ENCODE measurements at places on chromosomes 16 and 17. TPM values are rescaled to one million over a fixed set of nuclear protein-coding genes. Genes with fewer than 3 reads are reported as not detected.

DNA sequence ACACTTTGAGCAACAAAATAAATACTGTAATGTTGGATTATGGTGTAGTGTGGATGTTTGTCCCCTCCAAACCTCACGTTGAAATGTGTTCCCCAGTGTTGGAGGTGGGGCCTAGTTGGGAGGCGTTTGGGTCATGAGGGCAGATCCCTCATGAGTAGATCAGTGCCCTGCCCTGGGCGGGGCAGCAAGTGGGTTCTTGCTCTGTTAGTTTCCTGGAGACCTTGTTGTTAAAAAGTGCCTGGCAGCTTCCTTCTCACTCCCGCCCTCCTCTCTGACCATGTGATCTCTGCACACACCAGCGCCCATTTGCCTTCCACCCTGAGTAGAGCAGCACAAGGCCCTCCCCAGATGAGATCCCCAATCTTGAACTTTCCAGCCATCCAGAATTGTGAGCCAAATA is 67.7 kb downstream of the MPRIP start:
- peak overlapping the region; percentile 12 for H3K4me3 ChIP-seq
- no peaks in the 10 kb centered on the region for H3K27me3 ChIP-seq
- H3K36me3 ChIP-seq: no peaks in the 10 kb centered on the region
- H3K4me1 ChIP-seq: peaks cover 49% of the 10 kb centered on the region
- peak; percentile 66 for DNase-seq

DNA sequence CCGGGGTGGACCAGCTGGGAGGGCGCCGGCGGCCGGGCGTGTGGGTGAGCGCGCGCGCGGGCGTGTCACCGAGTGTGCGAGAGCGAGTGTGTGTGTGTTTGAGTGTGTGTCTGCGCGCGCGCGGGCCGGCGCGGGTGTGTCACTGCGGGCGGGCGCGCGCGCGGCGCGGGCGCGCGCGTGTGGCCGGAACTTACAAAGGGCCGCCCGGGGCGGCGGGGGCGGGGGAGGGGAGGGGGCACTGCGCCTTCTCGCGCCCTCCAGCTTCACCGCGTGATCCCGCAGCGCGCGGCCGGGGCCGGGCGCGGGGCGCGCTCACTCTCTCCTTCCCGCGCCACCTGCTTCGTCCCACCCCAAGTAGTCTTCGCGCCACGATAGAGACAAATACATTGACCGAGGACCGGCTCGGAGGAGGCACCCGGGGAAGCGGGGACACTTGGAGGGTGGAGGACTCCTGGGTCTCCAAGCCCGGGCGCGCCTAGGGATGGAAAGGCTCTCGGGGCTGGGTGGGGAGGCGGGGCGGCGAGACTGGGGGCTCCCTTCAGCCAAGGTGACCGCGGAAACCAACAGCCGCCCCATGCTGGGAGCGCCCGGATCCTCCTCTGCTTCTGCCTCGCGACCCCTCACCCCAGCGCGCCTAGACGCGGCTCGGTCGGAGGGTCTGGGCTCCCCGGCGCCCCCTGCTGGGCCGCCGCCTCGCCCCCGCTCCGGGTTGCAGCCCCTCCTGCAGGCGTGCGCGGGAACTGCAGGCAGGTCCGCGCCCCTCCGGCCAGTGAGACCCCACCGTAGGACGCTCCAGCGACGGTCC is at the start of gene SRCIN1:
Gene SRCIN1 (minus strand): TSS at position 112 of the 805 bp plus-strand sequence. CDS start 247 bp downstream, outside the sequence.
- H3K4me1 ChIP-seq: peaks cover 10% of the 10 kb centered on the region
- no peaks in the 10 kb centered on the region for H3K36me3 ChIP-seq
- peak; percentile 64 for DNase-seq
- H3K4me3 ChIP-seq: peak within 1 kb of the TSS; percentile 67
- H3K27me3 ChIP-seq: peaks cover 74% of the 10 kb centered on the region

The HAGHL gene
- 8.9 TPM for total RNA-seq

DNA sequence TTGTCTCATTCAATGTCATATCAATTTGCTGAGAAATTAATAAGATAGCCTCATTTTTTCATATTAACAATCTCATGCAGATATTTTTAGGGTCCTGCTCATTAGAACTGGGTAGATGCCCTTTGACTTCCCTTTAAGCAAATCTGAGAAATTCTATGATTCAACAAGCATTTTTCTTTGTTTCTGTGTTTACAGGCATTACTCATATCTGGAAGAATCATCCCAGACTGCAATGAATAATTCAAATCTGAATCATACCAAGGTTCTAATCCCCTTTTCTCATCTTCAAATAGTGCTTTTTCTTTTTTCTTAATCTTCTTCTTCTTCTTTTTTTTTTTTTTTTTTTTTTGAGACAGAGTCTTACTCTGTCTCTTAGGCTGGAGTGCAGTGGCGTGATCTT is 69.2 kb upstream of the KIFC3 start:
- no peak overlapping the region for H3K27ac ChIP-seq
- H3K27me3 ChIP-seq: peaks cover 15% of the 10 kb centered on the region
- no peak overlapping the region for H3K4me3 ChIP-seq
- DNase-seq: no peak

DNA sequence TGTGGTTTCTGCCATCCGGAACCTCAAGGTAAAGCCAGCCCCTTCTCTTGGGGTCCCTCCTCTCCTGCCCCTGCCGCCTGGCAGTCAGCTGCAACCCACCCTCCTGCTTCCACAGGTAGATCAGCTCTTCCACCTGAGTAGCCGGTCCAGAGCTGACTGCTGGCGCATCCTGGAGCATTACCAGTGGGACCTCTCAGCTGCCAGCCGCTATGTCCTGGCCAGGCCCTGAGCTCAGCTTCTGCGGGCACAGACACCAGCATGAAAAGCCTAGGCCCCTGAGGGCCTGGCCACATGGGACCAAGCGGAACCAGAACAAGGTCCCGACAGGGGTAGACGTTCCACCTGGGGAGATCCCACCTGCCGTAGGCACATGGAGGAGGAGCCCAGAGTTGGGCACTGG is 5.5 kb downstream of the PLSCR3 start:
- no peaks in the 10 kb centered on the region for H3K27me3 ChIP-seq
- DNase-seq: no peak
- peaks cover 51% of the 10 kb centered on the region for H3K36me3 ChIP-seq
- H3K4me3 ChIP-seq: no peak overlapping the region
- no peak overlapping the region for H3K27ac ChIP-seq
- H3K4me1 ChIP-seq: peaks cover 34% of the 10 kb centered on the region

DNA sequence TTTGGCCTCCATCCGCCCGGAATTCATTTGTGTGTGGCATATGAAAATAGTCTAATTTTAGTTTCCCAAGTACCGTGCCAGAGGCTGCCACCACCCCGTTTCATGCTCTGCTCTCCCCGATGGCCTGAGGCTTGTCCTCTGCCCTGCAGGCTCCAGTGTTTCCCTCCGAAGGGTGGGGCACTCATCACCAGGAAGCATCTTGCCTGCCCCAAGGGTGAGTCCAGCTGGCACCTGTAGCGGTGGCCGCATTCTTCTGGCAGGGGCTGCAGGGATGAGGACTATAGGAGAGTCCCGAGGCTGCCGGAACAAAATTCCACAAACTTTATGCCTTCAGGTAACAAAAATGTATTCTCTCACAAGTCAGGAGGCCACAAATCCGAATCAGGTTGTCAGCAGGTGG is 23.1 kb upstream of the CMIP start:
- H3K4me1 ChIP-seq: peaks cover 11% of the 10 kb centered on the region
- no peaks in the 10 kb centered on the region for H3K27me3 ChIP-seq
- H3K4me3 ChIP-seq: no peak overlapping the region
- no peaks in the 10 kb centered on the region for H3K36me3 ChIP-seq

The SMCR8 gene
- total RNA-seq: 27.0 TPM

DNA sequence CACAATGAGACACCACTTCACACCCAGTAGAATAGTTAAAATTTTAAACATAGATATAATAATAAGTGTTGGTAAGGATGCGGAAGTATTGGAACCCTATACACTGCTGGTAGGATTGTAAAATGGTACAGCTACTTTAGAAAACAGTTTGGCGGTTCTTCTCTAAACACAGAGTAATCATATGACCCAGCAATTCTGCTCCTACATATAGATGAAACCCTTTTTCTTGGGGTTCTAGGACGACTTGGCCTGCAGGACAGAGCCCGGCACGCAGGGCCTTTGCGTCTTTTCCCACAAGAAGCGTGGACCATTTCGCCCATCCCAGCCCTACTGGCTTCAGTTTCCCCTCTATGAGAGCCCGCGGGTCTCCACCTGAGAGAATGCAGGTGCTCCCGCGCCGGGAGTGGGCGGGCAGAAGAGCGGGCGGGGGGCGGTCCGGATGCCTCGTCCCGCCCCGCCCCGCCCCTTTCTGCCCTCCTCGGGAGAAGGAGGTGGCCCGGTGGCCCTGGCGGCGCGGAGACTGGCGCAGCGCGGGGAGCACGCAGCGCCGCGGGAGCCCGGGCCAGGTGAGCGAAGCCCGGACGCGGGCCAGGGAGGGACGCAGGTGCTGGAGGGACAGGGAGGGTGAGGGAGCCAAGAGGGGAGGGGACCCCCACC is at the start of gene SDR42E2:
Gene SDR42E2 (plus strand): TSS at position 508 of the 657 bp plus-strand sequence. CDS start 3,077 bp downstream, outside the sequence.
- no peak within 1 kb of the TSS for H3K27ac ChIP-seq
- H3K27me3 ChIP-seq: peaks cover 25% of the 10 kb centered on the region

The NLE1 gene
- total RNA-seq: 14.0 TPM

The KRT20 gene
- not detected for total RNA-seq

The SCPEP1 gene
- total RNA-seq: 25.0 TPM

The TACO1 gene
- total RNA-seq: 26.7 TPM

GRCh38 chr16:58509256-58510096 is 5.8 kb upstream of the SETD6 start:
- no peak overlapping the region for H3K27ac ChIP-seq
- DNase-seq: no peak
- H3K4me1 ChIP-seq: peaks cover 3% of the 10 kb centered on the region
- no peak overlapping the region for H3K4me3 ChIP-seq
- H3K36me3 ChIP-seq: no peaks in the 10 kb centered on the region

The LGALS9 gene
- total RNA-seq: 240 TPM

The SLC13A2 gene
- total RNA-seq: not detected

The MYH1 gene
- total RNA-seq: not detected

The LRRC46 gene
- total RNA-seq: 0.53 TPM

GRCh38 chr16:58727028-58727781 is 6.9 kb downstream of the GOT2 start:
- H3K27me3 ChIP-seq: no peaks in the 10 kb centered on the region
- DNase-seq: no peak
- H3K27ac ChIP-seq: no peak overlapping the region
- H3K4me3 ChIP-seq: no peak overlapping the region
- H3K4me1 ChIP-seq: peaks cover 22% of the 10 kb centered on the region

DNA sequence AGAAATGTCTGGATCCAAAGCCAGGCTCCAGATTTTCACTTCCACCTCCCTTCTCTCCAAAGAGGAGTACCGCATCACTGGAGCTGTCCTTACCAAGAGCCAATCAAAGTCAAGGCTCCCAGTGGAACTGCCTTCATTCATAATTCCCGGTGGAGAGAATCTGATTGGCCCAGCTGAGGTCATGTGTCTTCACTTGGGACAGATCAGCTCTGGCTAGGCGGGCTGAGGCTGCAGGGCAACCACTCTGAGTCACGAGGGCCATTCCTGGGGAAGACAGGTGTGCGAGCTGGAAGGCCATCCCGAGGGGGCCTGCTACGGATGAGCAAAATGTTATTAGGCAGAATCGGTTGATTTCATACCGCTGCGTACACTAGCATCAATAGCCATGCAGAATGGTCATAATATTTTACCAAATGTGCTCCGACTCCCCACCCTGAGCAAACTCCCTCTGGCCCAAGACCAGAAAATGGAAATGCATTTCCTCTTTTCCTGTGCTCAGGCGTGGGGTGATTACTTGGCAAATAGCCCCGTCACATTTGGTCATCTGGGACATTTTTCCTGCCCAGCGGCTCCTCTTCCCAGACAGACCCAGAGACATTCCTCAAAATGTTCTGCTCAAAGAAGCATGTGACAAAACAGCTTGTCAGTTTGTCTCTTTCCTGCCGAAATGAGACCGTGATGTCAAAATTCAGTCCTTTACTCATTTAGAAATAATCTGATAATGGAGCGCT is 111.1 kb downstream of the AIPL1 start:
- H3K4me1 ChIP-seq: no peaks in the 10 kb centered on the region
- peaks cover 9% of the 10 kb centered on the region for H3K27me3 ChIP-seq
- H3K4me3 ChIP-seq: no peak overlapping the region
- no peak overlapping the region for H3K27ac ChIP-seq

GRCh38 chr17:30091121-30091670 is 25.4 kb upstream of the NSRP1 start:
- no peak overlapping the region for H3K4me3 ChIP-seq
- no peak overlapping the region for H3K27ac ChIP-seq

Measured in activated CD4-positive, alpha-beta memory T cell treated with anti-CD3 and anti-CD28 coated beads, Interleukin-2, amount 10 ng/mL, durations not matched to agents 7 days and 5 days (primary cell).